ENCODE measurements at places on chromosomes 2 and 18.

- H3K36me3 ChIP-seq = no peaks in the 10 kb centered on the region
- peaks cover 61% of the 10 kb centered on the region for H3K27me3 ChIP-seq
- H3K4me3 ChIP-seq = no peak overlapping the region
- H3K4me1 ChIP-seq = no peaks in the 10 kb centered on the region
Measured at GRCh38 chr2:233766416-233766815, 6.3 kb downstream of the UGT1A1 start.

GRCh38 chr2:19738707-19739106, 163.1 kb downstream of the TTC32 start:
- H3K27ac ChIP-seq = no peak overlapping the region
- H3K27me3 ChIP-seq = peaks cover 40% of the 10 kb centered on the region
- DNase-seq = no peak
- peaks cover 2% of the 10 kb centered on the region for H3K36me3 ChIP-seq

DNA sequence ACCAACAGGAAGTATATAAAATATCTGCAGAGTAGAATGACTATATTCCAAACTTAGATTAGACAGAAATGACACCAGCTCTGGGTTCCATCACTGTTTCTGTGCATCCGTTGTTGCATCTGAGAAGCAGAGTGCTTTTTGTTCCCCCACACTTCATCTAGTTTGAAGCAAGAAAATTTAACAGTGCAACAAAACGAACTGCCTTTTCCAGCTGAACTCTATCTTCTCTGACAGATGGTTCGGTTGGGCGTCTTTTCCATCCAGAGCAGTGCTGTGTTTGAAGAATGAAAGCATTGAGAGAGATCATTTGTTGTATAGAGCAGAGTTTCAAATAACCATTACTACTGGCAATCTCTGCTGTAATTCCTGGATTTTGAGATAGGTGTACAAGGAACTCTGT, 757.5 kb downstream of the DPP10 start:
- no peaks in the 10 kb centered on the region for H3K4me1 ChIP-seq
- H3K27ac ChIP-seq = no peak overlapping the region
- no peak overlapping the region for H3K4me3 ChIP-seq
- no peaks in the 10 kb centered on the region for H3K27me3 ChIP-seq

DNA sequence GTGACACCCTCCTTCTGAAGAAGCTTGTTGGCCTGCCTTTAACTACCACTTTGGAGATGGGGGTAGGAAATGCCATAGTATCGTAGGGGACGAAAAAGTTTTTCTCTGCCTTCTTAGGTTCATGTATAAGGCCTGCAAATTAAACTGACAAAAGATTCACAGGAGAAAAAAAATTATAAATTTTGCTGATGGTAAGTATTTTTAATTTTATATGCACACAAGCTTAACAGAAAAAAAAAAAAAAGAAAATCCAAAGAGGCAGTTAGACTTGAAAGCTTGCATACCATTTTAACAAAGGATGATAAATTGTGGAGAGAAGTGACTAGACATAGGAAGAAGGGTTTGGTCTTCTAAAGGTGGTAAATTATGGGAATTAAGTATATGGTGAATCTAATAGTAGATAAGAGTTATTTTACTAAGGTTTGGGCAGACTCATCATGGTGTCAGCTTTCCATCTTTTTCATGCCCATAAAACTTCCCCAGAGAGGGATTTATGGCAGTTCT, 62.5 kb upstream of the B3GNT2 start:
- H3K27me3 ChIP-seq = no peaks in the 10 kb centered on the region
- peaks cover 6% of the 10 kb centered on the region for H3K36me3 ChIP-seq
- no peak overlapping the region for H3K4me3 ChIP-seq
- no peaks in the 10 kb centered on the region for H3K4me1 ChIP-seq

DNA sequence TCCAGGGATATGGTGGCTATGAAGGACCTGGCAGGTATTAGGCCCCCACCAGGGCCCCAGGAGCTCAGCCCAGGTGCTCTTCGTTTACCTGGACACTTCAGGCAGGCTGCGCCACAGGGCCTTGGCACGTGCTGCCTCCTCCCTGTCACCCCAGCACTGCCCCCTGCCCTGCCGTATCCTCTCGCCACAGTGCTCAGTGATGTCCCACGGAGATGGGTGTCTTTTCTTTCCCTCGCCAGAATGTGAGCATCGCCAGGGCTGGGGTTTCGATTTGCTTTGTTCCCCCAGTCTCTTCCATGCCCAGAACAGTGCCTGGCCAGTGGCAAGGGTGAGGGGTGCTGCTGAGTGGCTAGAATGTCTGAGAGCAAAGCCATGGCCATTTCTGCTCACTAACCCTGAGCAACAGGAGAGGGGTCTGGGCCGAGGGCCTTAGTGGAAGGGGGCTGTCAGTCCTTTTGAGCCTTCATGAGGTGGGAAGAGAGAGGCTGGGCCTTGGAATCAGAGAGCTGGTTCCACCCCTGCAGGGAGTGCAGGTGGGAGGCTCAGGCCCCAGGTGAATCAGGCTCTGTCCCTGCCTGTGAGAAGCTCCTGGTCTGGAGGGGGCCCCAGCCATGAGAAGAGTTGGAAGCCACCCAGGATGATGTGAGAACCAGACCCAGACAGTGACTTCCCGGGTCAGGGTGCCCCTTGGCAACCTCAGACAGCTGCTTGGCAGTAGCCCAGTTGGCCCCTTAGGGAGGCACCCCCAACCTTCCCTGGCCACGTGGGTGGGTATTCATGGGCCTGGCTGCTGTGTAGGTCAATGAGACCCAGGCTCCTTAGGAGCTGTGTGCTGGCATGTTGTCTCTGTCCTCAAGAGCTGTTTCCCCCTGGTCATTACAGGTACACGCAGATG, 129.9 kb upstream of the HS6ST1 start:
- H3K27me3 ChIP-seq = peaks cover 59% of the 10 kb centered on the region
- no peak for DNase-seq
- no peaks in the 10 kb centered on the region for H3K36me3 ChIP-seq
- H3K4me3 ChIP-seq = no peak overlapping the region
- H3K27ac ChIP-seq = no peak overlapping the region

- H3K36me3 ChIP-seq = peaks cover 42% of the 10 kb centered on the region
- no peak overlapping the region for H3K4me3 ChIP-seq
- no peak overlapping the region for H3K27ac ChIP-seq
- H3K27me3 ChIP-seq = no peaks in the 10 kb centered on the region
- H3K4me1 ChIP-seq = peaks cover 12% of the 10 kb centered on the region
- no peak for DNase-seq
Measured at GRCh38 chr2:24969784-24970183, 2.0 kb downstream of the DNAJC27 start.

DNA sequence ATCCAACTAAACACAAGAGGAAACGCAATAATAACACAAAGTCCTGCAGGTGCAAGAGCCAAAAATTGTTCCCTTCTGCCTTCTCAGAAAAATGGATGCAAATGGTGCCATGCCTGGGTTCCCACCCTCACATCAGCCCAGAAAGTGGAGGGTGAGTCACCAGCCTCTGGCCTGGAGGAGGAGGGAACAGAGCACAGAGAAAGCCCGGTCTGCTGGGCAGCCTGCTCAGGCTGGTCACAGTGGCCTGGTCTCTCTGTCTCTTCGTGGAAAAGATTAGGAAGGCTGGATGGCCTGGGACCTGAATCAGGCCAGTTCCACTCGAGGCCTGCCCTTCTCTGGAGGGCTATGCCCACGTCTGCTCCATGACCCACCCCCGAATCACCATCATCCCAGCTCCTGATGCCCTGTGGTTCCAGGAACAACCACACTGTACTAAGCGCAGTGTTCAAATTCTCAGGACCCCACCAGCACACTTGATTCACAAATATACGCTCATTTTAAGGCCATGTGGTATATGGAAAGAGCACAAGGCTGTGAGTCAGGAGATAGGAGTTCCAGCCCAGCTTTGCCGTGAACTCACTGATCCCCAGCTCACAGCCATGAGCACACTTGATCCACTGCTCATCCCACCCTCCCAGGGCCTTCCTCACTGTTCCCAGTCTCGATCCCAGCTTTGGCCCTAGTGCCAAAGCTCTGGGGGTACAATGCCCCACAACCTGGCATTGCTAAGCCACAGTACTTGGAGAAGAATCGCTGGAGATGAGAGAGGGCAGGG, 82.1 kb downstream of the ZBTB7C start:
- H3K4me1 ChIP-seq = no peaks in the 10 kb centered on the region
- peaks cover 46% of the 10 kb centered on the region for H3K27me3 ChIP-seq
- H3K27ac ChIP-seq = no peak overlapping the region
- H3K4me3 ChIP-seq = no peak overlapping the region
- DNase-seq = no peak

DNA sequence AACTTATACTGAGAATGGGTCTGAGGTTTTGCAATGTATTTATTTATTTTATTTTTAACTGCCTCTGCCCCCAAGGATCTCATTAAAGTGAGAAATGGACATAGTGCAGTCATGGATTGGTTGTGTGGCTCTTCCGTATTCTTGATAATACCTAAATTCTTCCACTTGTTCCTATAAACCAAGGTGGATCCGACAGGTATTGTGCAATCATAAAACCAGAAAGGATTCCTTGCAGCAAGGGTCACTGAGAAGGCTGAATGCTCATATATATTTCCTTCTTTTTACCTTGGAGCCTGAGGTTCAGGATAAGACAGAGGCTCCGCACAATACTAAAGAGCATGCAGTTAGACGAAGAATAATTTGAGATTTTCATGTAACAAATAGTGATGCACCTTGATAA, 826.0 kb upstream of the SOX11 start:
- no peak for DNase-seq
- H3K27ac ChIP-seq = no peak overlapping the region

- no peak overlapping the region for H3K27ac ChIP-seq
- peaks cover 16% of the 10 kb centered on the region for H3K27me3 ChIP-seq
- no peak for DNase-seq
Measured at GRCh38 chr2:47964722-47965434, 58.6 kb upstream of the FBXO11 start.

- peak within 1 kb of the TSS; percentile 89 for H3K27ac ChIP-seq
- DNase-seq = peak; percentile 71
- H3K27me3 ChIP-seq = no peaks in the 10 kb centered on the region
- H3K36me3 ChIP-seq = peaks cover 23% of the 10 kb centered on the region
- H3K4me3 ChIP-seq = peak within 1 kb of the TSS; percentile 85
Measured at GRCh38 chr2:98731041-98731893, at the start of gene MGAT4A. MGAT4A (minus strand) TSS chr2:98731132; CDS start chr2:98726332, 4,800 bp downstream.

GRCh38 chr2:109376796-109377495, 236.8 kb downstream of the SEPTIN10 start:
- no peak overlapping the region for H3K4me3 ChIP-seq
- DNase-seq = no peak
- H3K4me1 ChIP-seq = no peaks in the 10 kb centered on the region
- no peak overlapping the region for H3K27ac ChIP-seq
- H3K36me3 ChIP-seq = no peaks in the 10 kb centered on the region

- no peak overlapping the region for H3K4me3 ChIP-seq
- no peaks in the 10 kb centered on the region for H3K4me1 ChIP-seq
- H3K36me3 ChIP-seq = no peaks in the 10 kb centered on the region
- H3K27me3 ChIP-seq = peaks cover 38% of the 10 kb centered on the region
- H3K27ac ChIP-seq = no peak overlapping the region
- DNase-seq = no peak
Measured at GRCh38 chr2:121104721-121105141, 180.3 kb downstream of the TFCP2L1 start.

DNA sequence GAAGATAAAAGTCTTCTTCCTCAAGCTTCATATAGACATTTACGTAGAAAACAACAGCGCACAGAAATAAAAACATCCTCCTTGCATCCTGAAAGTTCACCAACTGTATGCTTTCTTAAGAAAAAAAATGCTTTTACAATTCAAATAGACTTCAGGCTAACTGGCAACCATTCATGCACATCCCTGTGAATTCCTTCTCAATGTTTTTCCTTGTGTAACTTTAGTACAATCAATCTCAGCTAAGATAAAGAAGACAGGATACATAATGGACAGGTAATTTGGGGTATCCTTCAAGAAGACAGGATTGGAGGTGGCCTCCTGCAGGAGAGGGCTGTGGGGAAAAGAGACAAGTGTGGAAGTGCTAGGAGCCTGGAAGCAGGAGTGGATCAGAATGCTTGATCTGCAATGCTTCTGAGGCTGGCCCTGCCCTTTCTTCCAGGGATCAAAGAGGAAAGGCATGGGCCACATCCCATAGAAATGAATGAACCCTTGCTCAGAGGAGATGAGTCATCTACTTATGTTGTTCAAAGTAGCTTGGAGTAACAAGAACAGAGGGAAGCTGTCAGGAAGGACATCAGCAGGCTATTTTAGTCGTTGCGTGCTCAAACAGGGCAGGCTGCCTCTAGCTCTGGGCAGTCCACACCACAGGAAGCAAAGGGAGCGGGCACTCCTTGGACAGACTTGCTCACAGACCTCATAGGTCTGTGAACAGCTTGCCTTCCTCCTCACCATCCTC, 126.6 kb downstream of the TMEM131 start:
- no peaks in the 10 kb centered on the region for H3K36me3 ChIP-seq
- peaks cover 31% of the 10 kb centered on the region for H3K4me1 ChIP-seq
- H3K27me3 ChIP-seq = no peaks in the 10 kb centered on the region
- no peak overlapping the region for H3K4me3 ChIP-seq

- DNase-seq = no peak
- H3K4me1 ChIP-seq = no peaks in the 10 kb centered on the region
- no peak overlapping the region for H3K4me3 ChIP-seq
- H3K27ac ChIP-seq = no peak overlapping the region
- no peaks in the 10 kb centered on the region for H3K27me3 ChIP-seq
Measured at GRCh38 chr18:56541340-56541739, 97.1 kb downstream of the TXNL1 start.

- no peak overlapping the region for H3K4me3 ChIP-seq
- DNase-seq = no peak
- no peaks in the 10 kb centered on the region for H3K36me3 ChIP-seq
- H3K27ac ChIP-seq = no peak overlapping the region
- H3K27me3 ChIP-seq = peaks cover 41% of the 10 kb centered on the region
- H3K4me1 ChIP-seq = no peaks in the 10 kb centered on the region
Measured at GRCh38 chr2:227397562-227397961, 9.8 kb upstream of the SCYGR1 start.

GRCh38 chr2:141392517-141393213, 738.2 kb downstream of the LRP1B start:
- DNase-seq = no peak
- no peaks in the 10 kb centered on the region for H3K4me1 ChIP-seq
- no peaks in the 10 kb centered on the region for H3K27me3 ChIP-seq
- H3K36me3 ChIP-seq = no peaks in the 10 kb centered on the region
- no peak overlapping the region for H3K27ac ChIP-seq

- H3K27ac ChIP-seq = peak overlapping the region; percentile 63
- no peak overlapping the region for H3K4me3 ChIP-seq
- DNase-seq = peak; percentile 80
- H3K4me1 ChIP-seq = peaks cover 13% of the 10 kb centered on the region
Measured at GRCh38 chr2:46461011-46461674, 18.2 kb upstream of the TMEM247 start.

- DNase-seq = no peak
- no peaks in the 10 kb centered on the region for H3K27me3 ChIP-seq
- no peak overlapping the region for H3K27ac ChIP-seq
- peaks cover 21% of the 10 kb centered on the region for H3K36me3 ChIP-seq
- H3K4me1 ChIP-seq = peaks cover 7% of the 10 kb centered on the region
Measured at GRCh38 chr2:62407838-62408237, 98.2 kb downstream of the TMEM17 start.

All from effector memory CD8-positive, alpha-beta T cell (primary cell).